ENCODE measurements at places on chromosomes 5 and 9. TPM values are rescaled to one million over a fixed set of nuclear protein-coding genes. Genes with fewer than 3 reads are reported as not detected.

DNA sequence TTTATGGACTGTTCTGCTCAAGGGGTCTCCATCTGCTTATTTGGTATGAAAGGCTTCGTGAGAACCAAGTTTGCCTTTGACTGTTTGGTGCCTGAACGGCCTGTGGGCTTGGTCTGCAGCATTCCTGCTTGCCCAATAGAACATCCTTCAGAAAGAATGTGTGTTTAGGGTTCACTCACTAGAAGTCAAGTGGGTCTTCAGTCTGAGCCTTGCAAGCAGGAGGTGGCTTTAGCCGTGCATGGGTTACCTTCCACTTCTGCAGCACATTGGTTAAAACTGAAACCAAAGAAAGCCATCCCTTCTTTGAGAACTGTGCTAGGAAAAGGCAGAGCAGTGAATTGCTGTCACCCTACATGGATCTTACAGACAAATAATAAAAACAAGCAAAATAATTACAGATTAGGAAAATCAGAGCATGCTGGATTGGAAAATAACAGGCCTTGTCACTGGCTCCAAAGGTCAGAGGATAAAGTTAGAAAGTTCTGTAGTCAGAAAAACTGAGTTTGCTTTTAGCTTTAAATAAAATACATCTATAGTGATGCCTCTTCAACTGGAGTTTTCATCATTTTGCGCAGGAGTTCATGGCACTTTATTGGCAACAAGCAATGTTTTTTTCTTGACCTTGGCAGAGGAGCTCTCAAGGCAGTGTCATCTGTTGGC lies 16.6 kb downstream of the WWC1 start:
- DNase-seq: no peak
- no peak overlapping the region for H3K4me3 ChIP-seq
- H3K4me1 ChIP-seq: no peaks in the 10 kb centered on the region
- peaks cover 10% of the 10 kb centered on the region for H3K27me3 ChIP-seq
- no peak overlapping the region for H3K27ac ChIP-seq

Gene TEX48
- not detected for total RNA-seq

Gene ABCA2
- 12.5 TPM for total RNA-seq

Gene LSM11
- total RNA-seq: 3.9 TPM

- H3K36me3 ChIP-seq: no peaks in the 10 kb centered on the region
- peaks cover 7% of the 10 kb centered on the region for H3K4me1 ChIP-seq
- DNase-seq: no peak
- no peak overlapping the region for H3K27ac ChIP-seq
- no peak overlapping the region for H3K4me3 ChIP-seq
- no peaks in the 10 kb centered on the region for H3K27me3 ChIP-seq
Measured at GRCh38 chr5:3276896-3277295, 318.7 kb upstream of the IRX1 start.

Gene MACIR
- total RNA-seq: 17.7 TPM

DNA sequence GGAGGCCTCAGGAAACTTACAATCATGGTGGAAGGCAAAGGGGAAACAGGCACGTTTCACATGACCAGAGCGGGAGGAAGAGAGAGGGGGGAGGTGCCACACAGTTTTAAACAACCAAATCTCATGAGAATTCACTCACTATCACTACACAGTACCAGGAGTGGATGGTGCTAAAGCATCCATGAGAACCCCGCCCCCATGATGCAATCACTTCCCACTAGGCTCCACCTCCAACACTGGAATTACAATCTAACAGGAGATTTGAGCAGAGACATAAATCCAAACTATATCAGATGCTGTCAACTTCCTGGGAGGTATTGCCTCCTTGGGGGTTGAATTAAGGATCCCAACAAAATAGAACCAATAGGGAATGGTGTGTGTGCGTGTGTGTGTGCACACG lies 407.1 kb downstream of the MED10 start:
- no peaks in the 10 kb centered on the region for H3K27me3 ChIP-seq
- no peaks in the 10 kb centered on the region for H3K36me3 ChIP-seq

- no peaks in the 10 kb centered on the region for H3K36me3 ChIP-seq
- H3K4me3 ChIP-seq: no peak overlapping the region
- H3K4me1 ChIP-seq: peaks cover 4% of the 10 kb centered on the region
- DNase-seq: no peak
Measured at GRCh38 chr5:15606197-15606596, 106.2 kb downstream of the FBXL7 start.

GRCh38 chr5:180602481-180603075 lies 11.3 kb upstream of the SCGB3A1 start:
- no peaks in the 10 kb centered on the region for H3K27me3 ChIP-seq
- no peak for DNase-seq
- no peaks in the 10 kb centered on the region for H3K36me3 ChIP-seq
- H3K27ac ChIP-seq: no peak overlapping the region

- peaks cover 4% of the 10 kb centered on the region for H3K4me1 ChIP-seq
- no peaks in the 10 kb centered on the region for H3K27me3 ChIP-seq
- H3K27ac ChIP-seq: no peak overlapping the region
- no peak for DNase-seq
- H3K4me3 ChIP-seq: no peak overlapping the region
- H3K36me3 ChIP-seq: peaks cover 13% of the 10 kb centered on the region
Measured at GRCh38 chr9:96491079-96491879, 41.3 kb downstream of the HABP4 start.

DNA sequence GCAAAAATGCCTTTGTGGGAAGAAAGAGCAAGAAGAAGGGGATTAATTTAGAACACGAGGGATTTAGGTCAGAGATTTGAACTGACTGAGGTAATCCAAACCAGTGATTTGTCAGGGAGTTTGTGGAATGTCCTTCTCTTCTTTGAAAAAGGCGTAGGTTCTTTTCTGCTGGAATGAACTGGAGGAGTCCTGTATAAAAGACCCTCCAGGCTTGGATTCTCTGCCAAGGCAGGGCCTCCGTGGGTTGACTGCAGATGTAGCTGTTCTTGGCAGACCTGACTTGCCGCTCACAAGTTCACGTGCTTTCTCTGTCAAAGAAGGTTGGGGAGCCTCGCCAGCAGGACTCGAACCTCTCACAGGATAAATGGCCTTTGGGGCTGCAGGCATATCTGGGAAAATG lies 62.8 kb upstream of the STC2 start:
- H3K4me3 ChIP-seq: no peak overlapping the region
- DNase-seq: no peak
- H3K27ac ChIP-seq: no peak overlapping the region

- no peak for DNase-seq
- H3K36me3 ChIP-seq: no peaks in the 10 kb centered on the region
- H3K4me1 ChIP-seq: no peaks in the 10 kb centered on the region
- H3K27me3 ChIP-seq: no peaks in the 10 kb centered on the region
- no peak overlapping the region for H3K4me3 ChIP-seq
Measured at GRCh38 chr9:134590240-134591081, 51.1 kb upstream of the COL5A1 start.

- peak; percentile 99 for DNase-seq
- H3K4me1 ChIP-seq: no peaks in the 10 kb centered on the region
- H3K27ac ChIP-seq: peak within 1 kb of the TSS; percentile 97
- H3K27me3 ChIP-seq: no peaks in the 10 kb centered on the region
Measured at GRCh38 chr5:118987988-118988865, at the start of gene DTWD2. DTWD2 (minus strand) TSS chr5:118988547; CDS start chr5:118988511, 36 bp downstream.

Gene N4BP3
- total RNA-seq: 36.0 TPM

DNA sequence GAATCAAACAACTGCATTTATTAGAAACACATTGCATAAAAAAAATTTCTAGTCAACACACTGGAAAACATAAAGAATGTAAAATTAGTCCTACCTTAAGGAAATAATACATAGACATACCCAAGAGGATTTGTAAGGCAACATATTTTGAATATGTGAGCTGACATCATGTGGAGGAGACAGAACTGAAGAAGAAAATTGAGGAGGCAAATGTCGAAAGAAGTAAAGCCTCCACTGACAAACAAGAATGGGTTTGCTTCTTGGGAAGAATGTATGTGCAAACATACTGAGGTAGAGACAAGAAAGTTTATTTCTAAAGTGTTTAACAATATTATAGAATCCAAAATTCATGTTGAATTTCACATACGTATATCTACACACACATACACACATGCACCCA lies 363.0 kb upstream of the PDE4D start:
- no peaks in the 10 kb centered on the region for H3K27me3 ChIP-seq
- H3K4me1 ChIP-seq: no peaks in the 10 kb centered on the region
- no peaks in the 10 kb centered on the region for H3K36me3 ChIP-seq
- no peak overlapping the region for H3K27ac ChIP-seq

- peak within 1 kb of the TSS; percentile 62 for H3K4me3 ChIP-seq
- peaks cover 9% of the 10 kb centered on the region for H3K27me3 ChIP-seq
- H3K27ac ChIP-seq: no peak within 1 kb of the TSS
- H3K36me3 ChIP-seq: no peaks in the 10 kb centered on the region
Measured at GRCh38 chr5:150302301-150303069, at the start of gene ARSI. ARSI (minus strand) TSS chr5:150302905; CDS start chr5:150302373, 532 bp downstream.

Gene PCDHAC2
- total RNA-seq: 3.7 TPM

DNA sequence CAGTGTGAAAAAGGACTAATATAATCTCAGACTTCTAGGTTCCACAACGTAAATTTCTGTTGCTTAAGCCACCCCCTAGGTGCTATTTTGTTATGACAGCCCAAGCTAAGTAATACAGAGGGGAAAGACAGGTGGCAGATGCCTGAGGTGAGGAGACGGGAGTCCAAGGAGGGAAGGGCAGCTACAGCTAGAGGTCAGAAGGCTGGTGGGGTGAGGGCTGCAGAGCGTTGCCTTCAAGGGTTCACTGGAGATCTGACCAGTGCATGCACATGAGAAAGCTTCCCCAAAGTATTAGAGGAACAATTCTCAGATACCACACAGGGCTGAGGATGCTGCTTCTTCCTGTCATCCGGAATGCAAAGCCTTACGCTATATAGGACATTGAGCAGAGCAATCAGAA lies 104.7 kb upstream of the IRX4 start:
- no peak for DNase-seq
- H3K36me3 ChIP-seq: no peaks in the 10 kb centered on the region
- H3K4me3 ChIP-seq: no peak overlapping the region
- no peaks in the 10 kb centered on the region for H3K4me1 ChIP-seq

Gene EEIG1
- 51.3 TPM for total RNA-seq

GRCh38 chr5:158544388-158545339 lies 555.1 kb downstream of the EBF1 start:
- H3K27ac ChIP-seq: no peak overlapping the region
- H3K4me1 ChIP-seq: no peaks in the 10 kb centered on the region
- H3K4me3 ChIP-seq: no peak overlapping the region
- H3K27me3 ChIP-seq: no peaks in the 10 kb centered on the region

Gene PCDHA11
- total RNA-seq: 6.9 TPM

GRCh38 chr5:167307042-167307441 lies 984.4 kb upstream of the WWC1 start:
- DNase-seq: no peak
- H3K27ac ChIP-seq: no peak overlapping the region
- no peaks in the 10 kb centered on the region for H3K27me3 ChIP-seq
- peaks cover 16% of the 10 kb centered on the region for H3K4me1 ChIP-seq
- H3K36me3 ChIP-seq: no peaks in the 10 kb centered on the region

DNA sequence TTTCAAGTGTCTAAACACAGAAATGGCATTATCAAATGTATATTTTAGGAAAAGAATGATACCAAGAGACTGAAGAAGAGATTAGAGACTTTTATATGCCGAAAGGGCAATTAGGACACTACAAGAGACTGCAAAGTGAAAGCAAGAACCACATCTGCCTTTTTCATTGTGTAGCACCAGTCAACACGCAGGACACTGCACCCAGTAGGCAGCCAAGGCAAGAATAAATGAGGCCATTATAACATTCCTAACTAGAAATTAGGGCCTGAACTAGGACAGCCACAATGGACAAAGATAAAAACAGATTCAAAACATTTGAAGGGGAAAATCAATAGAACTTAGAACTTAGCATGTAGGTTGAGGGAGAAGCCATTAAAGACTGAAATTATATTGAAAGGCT lies 10.8 kb downstream of the CETN3 start:
- H3K27ac ChIP-seq: no peak overlapping the region
- no peak overlapping the region for H3K4me3 ChIP-seq
- H3K4me1 ChIP-seq: no peaks in the 10 kb centered on the region
- H3K36me3 ChIP-seq: no peaks in the 10 kb centered on the region
- H3K27me3 ChIP-seq: no peaks in the 10 kb centered on the region
- DNase-seq: no peak

Gene MEGF10
- 43.2 TPM for total RNA-seq

Gene IGFBPL1
- 36.6 TPM for total RNA-seq

Gene SPINK4
- total RNA-seq: not detected

GRCh38 chr5:96302174-96302738 lies 130.8 kb downstream of the PCSK1 start:
- DNase-seq: no peak
- no peaks in the 10 kb centered on the region for H3K4me1 ChIP-seq
- no peaks in the 10 kb centered on the region for H3K27me3 ChIP-seq
- no peaks in the 10 kb centered on the region for H3K36me3 ChIP-seq
- no peak overlapping the region for H3K4me3 ChIP-seq

GRCh38 chr5:150303070-150303615 lies 438 bp upstream of the ARSI start:
- peaks cover 23% of the 10 kb centered on the region for H3K4me1 ChIP-seq
- H3K27ac ChIP-seq: no peak overlapping the region
- H3K4me3 ChIP-seq: peak overlapping the region; percentile 41

Gene IFNA13
- not detected for total RNA-seq

DNA sequence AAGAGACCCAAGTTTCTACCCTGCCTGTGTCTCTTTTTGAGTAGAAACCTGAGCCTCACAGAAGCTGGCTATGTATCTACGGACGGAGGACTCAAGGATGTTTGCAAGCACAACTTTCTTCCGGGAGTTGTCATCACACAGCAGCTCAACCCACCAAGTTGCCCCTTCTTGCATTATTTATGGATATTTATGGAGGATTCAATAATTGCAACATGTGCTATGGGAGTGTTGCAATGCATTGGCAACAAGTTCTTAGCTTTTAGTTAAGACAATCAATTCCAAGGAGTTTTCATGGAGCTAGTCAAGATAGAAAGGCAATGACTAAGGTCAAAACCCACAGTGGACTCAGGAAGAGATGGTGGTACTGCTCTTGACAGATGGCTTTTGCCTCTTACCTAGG lies 336.9 kb downstream of the ENC1 start:
- no peak overlapping the region for H3K27ac ChIP-seq
- no peaks in the 10 kb centered on the region for H3K36me3 ChIP-seq
- no peak overlapping the region for H3K4me3 ChIP-seq

- H3K4me1 ChIP-seq: peaks cover 4% of the 10 kb centered on the region
- DNase-seq: no peak
- H3K4me3 ChIP-seq: no peak overlapping the region
- H3K27ac ChIP-seq: no peak overlapping the region
Measured at GRCh38 chr5:140348104-140348503, 1.7 kb upstream of the HBEGF start.

Gene CARTPT
- not detected for total RNA-seq
